ENCODE measurements at places on chromosomes 1 and 21. TPM values are rescaled to one million over a fixed set of nuclear protein-coding genes. Genes with fewer than 3 reads are reported as not detected.

Gene ADAMTS4
- 56.8 TPM for total RNA-seq

Gene FAM110D
- 13.5 TPM for total RNA-seq

Gene GPR52
- 0.67 TPM for total RNA-seq

Gene MMP23B
- 26.7 TPM for total RNA-seq

Gene SLC9C2
- 0.51 TPM for total RNA-seq

Gene KIAA0040
- 4.1 TPM for total RNA-seq

Gene MAD2L2
- total RNA-seq = 28.0 TPM

Gene OVAAL
- total RNA-seq = not detected

Measured in endothelial cell (in vitro differentiated cells).